Activated CD4-positive, alpha-beta T cell treated with anti-CD3 and anti-CD28 coated beads for 24 hours (primary cell): ENCODE measurements at places on chromosomes 6 and 20.

DNA sequence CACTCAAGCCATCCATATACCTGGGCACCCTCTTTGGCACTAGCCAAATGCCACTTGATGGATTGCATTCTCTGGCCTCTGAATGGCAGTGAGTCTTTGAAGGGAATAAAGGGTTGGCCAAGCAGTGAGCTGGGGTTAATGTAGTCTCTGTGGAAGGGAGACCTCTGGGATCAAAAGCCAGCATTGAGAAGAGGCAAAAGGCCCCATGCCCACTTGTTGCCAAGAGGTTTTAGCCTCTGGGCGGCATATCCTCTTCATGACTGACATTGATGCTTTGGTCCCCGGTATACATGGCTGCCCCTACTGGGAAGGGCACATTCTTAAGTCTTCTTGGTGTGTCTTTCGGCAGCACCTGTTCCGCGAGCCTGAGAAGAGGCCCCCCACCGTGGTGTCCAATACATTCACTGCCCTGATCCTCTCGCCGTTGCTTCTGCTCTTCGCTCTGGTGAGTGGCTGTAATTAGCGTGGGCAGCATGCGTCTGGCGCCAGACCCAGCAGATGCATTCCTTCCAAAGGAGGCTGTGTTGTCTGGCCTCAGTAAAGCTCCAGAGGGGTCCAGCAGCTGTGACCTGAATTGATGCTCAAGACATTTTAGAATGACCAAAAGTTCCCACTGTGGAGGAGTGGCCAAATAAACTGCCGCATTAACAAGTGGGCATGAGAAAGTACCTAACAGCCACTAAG is 29.5 kb downstream of the GHRH start:
- no peak for DNase-seq

- no peak for DNase-seq
These were observed 250.1 kb downstream of the ATXN1 start for GRCh38 chr6:16511040-16511660.

GRCh38 chr6:116266803-116267202 is 12.9 kb downstream of the TSPYL1 start:
- DNase-seq: no peak

- no peak for DNase-seq
These were observed 21.9 kb downstream of the DTD1 start for GRCh38 chr20:18609741-18610140.

DNA sequence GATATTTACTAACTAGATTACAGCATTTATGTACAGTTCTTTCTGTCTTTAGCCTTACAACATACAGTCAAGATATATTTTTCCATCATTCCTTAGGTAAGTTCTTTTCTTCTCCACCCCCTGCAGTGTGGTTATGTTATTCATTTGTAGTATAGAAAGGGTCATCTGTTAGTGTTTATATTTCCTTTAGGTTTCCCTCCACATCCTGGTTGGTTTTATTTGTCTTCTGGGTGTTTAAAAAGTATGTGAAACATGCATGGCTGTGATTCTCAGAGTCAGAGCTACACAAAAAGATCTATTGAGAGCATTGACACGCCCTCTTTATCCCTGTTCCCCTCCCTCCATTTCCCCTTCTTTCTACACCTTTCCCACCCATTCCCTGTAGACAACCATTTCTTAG is 20.1 kb downstream of the DHX35 start:
- DNase-seq: no peak

GRCh38 chr6:23280437-23280836 is 711.1 kb downstream of the HDGFL1 start:
- no peak for DNase-seq

GRCh38 chr20:24747881-24748595 is 201.0 kb upstream of the CST7 start:
- DNase-seq: no peak

DNA sequence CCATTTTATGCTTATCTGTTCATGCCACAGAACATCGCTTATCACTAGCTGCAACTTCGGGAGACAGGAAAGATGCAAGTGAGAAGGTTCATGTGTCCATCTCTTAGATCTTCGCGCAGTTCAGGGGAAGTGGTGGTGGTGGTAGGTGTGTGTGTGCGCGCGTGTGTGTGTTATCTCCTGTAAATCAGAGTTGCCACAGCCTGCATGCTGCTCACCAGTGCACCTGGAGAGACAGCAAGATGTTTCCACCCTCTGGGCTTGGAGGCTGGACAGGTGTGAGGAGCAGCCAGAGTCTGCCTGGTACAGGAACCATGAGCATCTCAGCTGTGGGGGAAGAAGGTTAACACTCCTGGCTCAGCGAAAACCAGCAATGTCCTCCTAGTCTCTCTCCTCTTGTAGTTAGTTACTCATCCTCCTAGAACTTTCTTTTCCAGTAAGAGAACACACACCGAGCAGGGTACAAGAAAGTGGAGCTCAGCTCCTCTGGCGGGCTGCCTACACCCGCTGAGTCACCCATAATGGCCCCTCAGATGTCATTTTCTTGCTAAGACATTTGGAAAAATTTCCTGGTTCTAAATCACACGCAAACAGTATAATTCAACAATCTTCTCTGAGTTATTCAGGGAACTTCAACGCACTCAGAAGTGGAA is 5.1 kb upstream of the TUBB1 start:
- no peak for DNase-seq

DNA sequence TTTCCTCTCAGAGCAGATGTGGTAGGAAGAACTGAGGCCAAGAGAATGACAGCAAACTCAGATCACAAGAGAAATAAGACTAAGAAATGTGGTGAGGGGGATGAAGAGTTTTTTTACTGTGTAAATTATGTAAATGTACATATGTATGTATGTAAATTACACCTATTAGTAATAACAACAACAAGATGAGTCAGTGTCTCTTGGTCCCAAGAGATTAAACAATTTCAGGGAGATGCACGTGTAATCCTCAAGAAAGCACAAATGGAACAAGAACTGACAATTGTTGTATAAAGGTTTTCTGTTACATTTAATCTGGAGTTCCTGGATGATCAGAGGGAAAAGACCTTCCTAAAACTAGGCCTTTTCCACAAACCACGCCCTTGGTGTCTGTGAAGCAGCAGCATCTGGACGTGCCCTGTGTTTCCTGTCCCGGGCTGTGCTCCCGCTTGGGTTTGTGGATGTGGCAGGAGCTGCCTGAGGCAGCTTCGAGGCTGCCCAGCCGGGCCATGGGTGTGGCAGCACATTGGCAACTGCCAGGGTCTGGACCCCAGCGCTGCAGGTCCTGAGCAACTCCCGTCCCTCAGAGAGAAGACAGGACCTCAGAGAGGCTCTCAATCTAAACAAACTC is 994 bp downstream of the CLDN20 start:
- DNase-seq: no peak

DNA sequence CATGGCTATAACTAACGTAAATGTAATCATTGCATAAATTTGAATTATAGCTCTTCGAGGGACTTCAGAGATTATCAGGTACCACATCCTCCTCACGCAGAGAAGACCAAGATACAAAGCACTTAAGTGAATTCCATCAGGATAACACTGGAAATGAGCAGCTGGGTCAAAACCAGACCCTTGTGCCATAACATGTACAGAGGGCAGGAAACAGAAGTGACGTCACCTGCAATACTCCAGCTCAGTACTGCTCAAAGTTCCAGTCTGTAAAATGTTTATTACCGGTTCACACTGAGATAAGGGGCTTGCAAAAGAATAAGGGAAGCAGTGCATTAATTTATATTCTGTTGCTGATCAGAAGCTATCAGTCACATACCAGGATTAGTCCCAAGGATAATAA is 45.8 kb downstream of the RGS17 start:
- DNase-seq: no peak

DNA sequence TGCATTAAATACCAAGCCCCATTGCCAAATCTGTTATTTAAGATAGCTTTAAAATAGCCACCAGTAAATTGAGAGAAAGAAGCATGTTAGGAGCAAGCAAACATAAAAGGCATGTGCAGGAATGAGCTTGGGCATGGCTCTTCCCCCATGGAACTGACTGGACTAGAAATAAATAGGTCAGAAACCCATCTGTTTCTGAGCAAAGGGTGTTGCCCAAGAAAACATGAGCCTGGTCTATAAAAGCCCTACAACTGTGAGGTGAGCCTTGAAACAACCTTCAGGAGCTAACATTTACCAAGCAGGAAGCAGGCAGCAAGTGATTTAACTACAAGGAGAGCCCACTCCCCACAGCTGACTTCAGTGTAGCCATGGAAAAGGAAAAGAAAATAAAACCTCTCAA is 126.3 kb downstream of the C6orf118 start:
- no peak for DNase-seq

DNA sequence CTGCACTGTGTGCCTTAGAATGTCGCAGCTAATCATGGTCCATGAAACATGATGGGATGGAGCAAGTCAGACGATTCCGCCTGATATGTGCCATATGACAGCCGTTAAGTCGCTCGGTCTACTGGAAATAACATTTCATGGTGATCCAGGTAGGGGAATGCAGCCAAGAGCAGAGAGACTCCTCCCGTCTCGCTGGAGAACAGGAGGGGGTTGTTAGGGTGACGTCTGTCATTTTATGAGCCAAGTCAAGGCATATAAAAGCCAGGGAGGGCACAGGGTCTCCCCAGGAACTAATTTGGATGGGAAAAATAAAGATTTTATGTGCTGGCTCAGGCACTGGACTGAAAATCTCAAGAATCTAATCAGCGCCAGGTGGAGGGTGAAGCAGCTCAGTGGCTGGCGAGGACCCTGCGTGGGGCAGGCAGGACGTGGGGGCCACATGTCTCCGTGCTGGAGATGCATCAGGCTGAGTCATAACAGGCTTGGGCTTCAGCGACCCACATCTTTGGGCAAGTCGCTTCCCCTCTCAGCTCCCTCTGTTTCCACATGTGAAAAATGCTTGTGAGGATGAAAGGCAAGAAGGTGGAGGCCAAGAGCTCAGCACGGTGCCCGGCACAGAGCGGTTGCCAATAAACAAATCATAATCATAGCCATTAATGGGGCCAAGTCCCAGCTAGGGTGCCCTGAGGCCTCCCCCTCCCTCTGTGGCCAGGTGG is 234.6 kb downstream of the ANKRD60 start:
- no peak for DNase-seq

- DNase-seq: no peak
These were observed 24.2 kb upstream of the KIF25 start for GRCh38 chr6:167973148-167973885.

DNA sequence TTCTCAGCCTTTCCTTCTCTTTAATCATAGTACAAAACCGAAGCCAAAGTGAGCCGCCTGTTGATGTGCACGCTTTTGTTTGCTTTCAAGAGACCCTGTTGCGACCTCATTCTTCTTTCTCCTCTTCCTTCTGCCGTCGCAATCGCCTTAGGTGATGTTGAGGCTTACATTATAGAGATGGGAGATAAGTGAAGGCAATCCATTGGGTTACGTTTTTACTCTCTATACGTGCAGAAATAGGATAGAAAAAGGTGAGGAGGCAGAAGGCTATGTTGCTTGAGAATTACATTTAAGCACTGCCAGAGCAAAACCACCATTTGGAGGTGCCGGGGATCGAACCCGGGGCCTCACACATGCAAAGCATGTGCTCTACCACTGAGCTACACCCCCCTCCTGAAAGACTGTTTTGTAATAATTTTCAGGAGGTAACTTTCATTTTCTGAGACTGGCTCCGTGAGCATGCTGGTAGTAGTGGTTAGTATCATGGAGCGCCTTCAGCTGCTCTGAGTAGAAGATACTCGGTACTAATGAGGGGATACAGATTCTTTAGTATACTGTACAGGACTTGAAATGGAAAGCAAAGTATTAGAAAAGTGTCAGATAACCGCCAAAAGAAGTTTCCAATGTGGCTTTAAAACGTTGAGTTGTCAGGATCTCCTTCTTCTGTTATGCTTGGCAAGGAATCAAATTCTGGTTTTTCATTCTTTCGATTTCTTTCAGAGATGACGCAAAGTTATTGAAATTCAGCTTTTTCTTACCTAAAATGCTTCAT is 165.6 kb downstream of the TRIM27 start:
- DNase-seq: no peak

- DNase-seq: no peak
These were observed 705 bp downstream of the ZSCAN23 start for GRCh38 chr6:28442586-28442985.

DNA sequence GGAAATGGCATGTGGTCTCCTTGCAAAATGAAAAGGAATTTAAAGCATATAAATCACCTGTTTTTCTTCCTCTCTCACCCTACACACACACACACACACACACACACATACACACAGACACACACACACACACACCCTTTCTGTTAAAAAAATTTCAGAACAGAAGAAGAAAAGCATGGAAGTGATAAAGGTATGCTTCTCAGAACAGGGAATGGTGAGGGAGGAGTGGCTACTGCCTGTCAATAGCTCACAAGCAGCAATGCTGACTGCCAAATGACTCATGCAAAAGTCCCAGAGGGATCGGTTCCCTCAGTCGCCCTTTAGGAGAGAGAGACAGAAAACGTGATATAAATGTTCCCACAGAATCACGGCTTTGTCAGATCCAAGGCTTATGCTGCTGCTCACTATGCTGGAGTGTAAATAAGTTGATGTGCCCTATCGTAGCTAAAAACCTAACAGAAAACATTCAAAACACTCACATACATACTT is 102.6 kb downstream of the IBTK start:
- DNase-seq: no peak

GRCh38 chr6:49541210-49541724 is 9.2 kb upstream of the C6orf141 start:
- DNase-seq: no peak

GRCh38 chr6:14452567-14453527 is 335.3 kb downstream of the CD83 start:
- peak; percentile 31 for DNase-seq

DNA sequence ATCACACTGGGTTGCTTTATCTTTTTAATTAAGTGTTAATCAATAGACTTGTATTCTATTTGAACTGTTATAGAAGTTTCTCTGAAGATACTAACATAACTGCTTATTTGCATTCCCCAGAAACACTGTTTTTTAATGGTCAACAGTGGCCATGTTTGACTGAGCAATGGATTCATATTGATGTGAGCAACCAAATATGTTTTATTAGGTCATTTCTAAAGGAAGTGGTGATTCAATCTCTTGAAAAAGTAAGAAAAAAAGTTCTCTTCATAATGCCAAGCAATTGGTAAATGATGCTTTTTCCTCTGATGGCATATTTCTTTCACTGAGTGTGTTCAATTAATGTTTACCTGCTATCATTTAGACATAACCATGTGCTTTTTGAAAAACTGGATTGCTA is 593.0 kb upstream of the CITED2 start:
- no peak for DNase-seq

DNA sequence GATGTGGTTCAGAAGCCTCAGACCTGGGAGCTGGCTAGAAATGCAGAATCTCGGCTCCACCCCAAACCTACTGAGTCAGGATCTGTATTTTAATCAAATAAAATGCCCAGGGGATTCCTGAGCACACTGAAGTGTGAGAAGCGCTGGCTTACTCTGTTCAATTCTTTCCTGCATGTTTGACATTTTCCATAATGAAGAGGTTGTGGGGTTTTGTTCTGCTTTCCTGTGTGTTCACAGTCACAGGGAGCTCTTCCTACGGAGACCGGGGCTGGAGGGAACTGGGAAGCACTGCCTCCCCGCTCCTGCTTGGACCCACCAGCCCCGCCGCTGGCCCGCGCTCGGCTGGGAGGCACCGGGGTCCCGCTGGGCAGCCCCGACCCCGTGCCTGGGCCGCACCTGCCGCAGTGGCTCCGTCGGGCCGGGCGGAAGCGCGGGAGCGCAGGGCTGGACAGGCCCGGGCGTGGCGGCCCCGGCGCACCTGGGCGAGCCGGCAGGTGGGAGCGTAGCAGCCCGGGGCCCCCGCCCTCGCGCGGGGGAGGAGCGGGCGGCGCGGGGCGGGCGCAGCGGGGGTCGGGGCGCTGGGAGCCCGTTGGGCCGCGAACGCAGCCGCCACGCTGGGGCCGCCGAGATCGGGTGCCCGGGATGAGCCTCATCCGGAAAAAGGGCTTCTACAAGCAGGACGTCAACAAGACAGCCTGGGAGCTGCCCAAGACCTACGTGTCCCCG is at the start of gene MAPK13:
TSS of gene MAPK13 (plus strand) at position 573 of the 726 bp plus-strand sequence. CDS start at position 643, 70 bp downstream.
- no peak for DNase-seq
